ENCODE measurements at places on chromosomes 2 and 18.

GRCh38 chr18:13252686-13253410 lies 34.3 kb downstream of the LDLRAD4 start:
- no peak for DNase-seq

DNA sequence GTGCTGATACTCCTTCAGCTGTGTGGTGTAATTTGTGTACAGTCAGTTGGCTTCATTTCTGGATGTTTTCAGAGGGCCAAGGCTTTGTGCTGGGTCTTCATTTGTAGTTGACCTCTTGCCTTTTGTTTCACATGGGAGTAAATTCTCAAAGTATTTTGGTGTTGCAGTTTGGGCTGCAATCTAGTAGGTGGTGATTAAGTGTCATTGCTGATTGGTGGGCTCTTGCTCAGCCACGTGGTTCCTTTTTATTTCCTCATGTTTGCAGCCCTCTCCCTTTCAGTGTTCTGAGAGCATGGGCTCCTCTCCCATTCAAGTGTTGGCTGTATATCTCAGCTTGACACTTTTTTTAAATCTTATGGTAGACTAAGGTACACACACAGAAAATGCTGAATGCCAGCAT lies 96.8 kb downstream of the SNTG2 start:
- DNase-seq: no peak

- no peak for DNase-seq
Observed at GRCh38 chr2:142883526-142883925, 6.1 kb downstream of the KYNU start.

- no peak for DNase-seq
Observed at GRCh38 chr2:69247583-69247982, 139.4 kb downstream of the GFPT1 start.

DNA sequence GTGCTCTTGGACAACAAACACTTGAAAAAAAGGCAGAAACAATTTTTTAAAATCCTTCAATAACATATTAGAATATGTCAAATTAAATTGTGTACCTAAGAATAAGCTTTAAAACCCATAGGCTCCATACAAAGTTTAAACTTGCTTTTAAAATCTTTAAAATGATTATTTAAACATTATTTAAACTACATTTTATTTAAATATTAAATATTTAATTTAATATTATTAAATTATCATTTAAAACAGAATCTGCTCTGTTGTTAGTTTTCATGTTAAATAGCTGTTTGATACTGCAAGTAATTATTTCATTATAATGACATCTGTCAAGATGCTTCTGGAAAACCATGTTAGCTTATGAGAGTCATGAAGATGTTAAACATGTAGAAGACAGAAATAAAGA lies 75.6 kb downstream of the MAP4K3 start:
- no peak for DNase-seq

Data from AG04450 (cell line).